Progenitor cell of endocrine pancreas (in vitro differentiated cells): ENCODE measurements at places on chromosomes 3 and 15. TPM values are rescaled to one million over a fixed set of nuclear protein-coding genes. Genes with fewer than 3 reads are reported as not detected.

Gene CAPN3
- 2.9 and 3.7 TPM in 2 replicates for total RNA-seq

Gene CORO2B
- 1.5 and 2.0 TPM in 2 replicates for total RNA-seq

Gene RTP3
- not detected in 2 replicates for total RNA-seq

Gene IGDCC3
- total RNA-seq: 125 and 138 TPM in 2 replicates

Gene FBXL22
- 0.29 and 0.31 TPM in 2 replicates for total RNA-seq

Gene TNFSF10
- 0.36 and 0.72 TPM in 2 replicates for total RNA-seq

Gene IL17RE
- total RNA-seq: 4.9 and 7.0 TPM in 2 replicates

Gene EIF4A2
- total RNA-seq: 498 and 504 TPM in 2 replicates

GRCh38 chr3:57727106-57727505 is 29.0 kb upstream of the SLMAP start:
- no peaks in the 10 kb centered on the region for H3K27me3 ChIP-seq
- H3K4me3 ChIP-seq: no peak overlapping the region
- H3K4me1 ChIP-seq: no peaks in the 10 kb centered on the region
- H3K36me3 ChIP-seq: no peaks in the 10 kb centered on the region
- no peak for DNase-seq

DNA sequence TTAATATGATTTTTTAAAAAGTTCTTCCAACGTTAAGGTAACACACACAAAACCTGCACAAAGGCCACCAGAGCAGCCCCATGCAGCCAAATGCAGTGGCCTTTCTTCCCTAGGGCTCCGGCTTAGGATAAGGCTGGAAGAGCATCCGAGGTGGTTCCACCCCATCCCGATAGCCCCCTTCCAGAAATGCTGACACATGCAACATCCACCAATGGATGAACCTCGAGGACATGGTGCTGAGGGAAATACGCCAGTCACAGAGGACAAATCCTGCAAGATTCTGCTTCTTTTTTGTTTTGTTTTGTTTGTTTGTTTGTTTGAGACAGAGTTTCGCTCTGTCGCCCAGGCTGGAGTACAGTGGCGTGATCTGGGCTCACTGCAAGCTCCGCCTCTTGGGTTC is 199.3 kb upstream of the NSMCE3 start:
- peaks cover 4% of the 10 kb centered on the region for H3K27me3 ChIP-seq
- peaks cover 14% of the 10 kb centered on the region for H3K4me1 ChIP-seq
- no peaks in the 10 kb centered on the region for H3K36me3 ChIP-seq
- no peak overlapping the region for H3K27ac ChIP-seq
- H3K4me3 ChIP-seq: no peak overlapping the region
- no peak for DNase-seq

- no peak overlapping the region for H3K27ac ChIP-seq
- H3K4me1 ChIP-seq: peaks cover 15% of the 10 kb centered on the region
Measured at GRCh38 chr3:61181874-61182273, 69.4 kb downstream of the FHIT start.

DNA sequence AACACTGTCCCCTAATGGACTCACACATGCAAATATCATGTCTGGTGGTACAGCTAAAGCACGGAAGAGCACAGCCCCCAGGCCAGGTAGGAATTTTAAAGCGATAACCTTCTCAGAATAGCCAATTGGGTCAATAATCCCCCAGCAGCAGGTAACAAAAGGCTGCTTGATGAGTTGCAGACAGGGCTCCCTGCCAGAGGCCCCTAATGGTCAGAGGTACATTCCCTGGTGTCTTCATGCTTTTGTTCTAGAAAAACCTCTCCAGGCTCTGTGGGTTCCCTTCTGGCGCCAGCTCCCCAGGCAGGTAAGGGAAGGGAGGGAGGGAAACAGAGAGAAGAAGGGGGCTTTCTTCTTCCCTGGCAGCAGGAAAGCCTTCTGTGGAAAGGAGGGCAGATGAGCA is 43.4 kb upstream of the PRTG start:
- no peaks in the 10 kb centered on the region for H3K27me3 ChIP-seq
- H3K4me3 ChIP-seq: peak overlapping the region; percentile 8
- H3K27ac ChIP-seq: peak overlapping the region; percentile 92
- peak; percentile 17 for DNase-seq

DNA sequence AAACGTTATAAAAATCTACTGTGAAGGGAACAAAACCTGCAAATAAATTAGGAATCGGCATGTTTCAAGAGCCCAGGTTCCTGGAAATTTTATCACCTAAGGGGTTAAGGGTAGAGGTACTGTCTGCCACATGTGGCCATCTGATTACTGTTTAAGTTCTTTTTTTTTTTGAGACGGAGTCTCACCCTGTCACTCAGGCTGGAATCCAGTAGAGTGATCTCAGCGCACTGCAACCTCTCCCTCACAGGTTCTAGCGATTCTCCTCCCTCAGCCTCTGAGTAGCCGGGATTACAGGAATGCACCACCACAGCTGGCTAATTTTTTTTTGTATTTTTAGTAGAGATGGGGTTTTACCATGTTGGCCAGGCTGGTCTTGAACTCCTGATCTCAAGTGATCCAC is 35.8 kb downstream of the UQCC5 start:
- no peak overlapping the region for H3K4me3 ChIP-seq
- H3K27me3 ChIP-seq: no peaks in the 10 kb centered on the region
- no peaks in the 10 kb centered on the region for H3K4me1 ChIP-seq
- H3K27ac ChIP-seq: no peak overlapping the region
- H3K36me3 ChIP-seq: peaks cover 29% of the 10 kb centered on the region
- no peak for DNase-seq

DNA sequence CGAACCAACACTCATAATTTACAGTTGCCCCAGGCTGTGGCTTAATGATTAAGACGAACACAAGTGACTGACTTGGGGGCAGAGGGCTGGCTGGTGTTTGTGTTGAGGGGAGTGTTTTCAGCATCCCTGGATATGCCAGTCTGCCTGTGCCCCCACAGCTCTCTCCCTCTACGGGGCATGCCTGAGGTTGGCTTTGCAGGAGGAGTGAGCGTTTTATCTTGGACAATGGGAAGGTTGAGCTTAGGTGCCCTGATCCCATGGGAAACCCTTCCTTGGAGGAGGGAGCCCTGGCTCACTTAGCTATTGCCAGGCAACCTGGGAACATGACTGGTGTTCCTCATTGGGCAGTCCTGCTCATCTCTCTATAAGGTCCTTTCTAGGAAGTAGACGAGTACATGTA is 17.6 kb downstream of the FAM107A start:
- H3K36me3 ChIP-seq: no peaks in the 10 kb centered on the region
- H3K4me3 ChIP-seq: no peak overlapping the region
- no peak overlapping the region for H3K27ac ChIP-seq
- H3K27me3 ChIP-seq: peaks cover 4% of the 10 kb centered on the region
- no peak for DNase-seq
- H3K4me1 ChIP-seq: peaks cover 4% of the 10 kb centered on the region

- H3K27me3 ChIP-seq: no peaks in the 10 kb centered on the region
- peaks cover 8% of the 10 kb centered on the region for H3K4me1 ChIP-seq
- H3K4me3 ChIP-seq: peak overlapping the region; percentile 16
- peaks cover 10% of the 10 kb centered on the region for H3K36me3 ChIP-seq
- DNase-seq: no peak
- H3K27ac ChIP-seq: no peak overlapping the region
Measured at GRCh38 chr3:47008851-47009224, 29.4 kb downstream of the NBEAL2 start.

DNA sequence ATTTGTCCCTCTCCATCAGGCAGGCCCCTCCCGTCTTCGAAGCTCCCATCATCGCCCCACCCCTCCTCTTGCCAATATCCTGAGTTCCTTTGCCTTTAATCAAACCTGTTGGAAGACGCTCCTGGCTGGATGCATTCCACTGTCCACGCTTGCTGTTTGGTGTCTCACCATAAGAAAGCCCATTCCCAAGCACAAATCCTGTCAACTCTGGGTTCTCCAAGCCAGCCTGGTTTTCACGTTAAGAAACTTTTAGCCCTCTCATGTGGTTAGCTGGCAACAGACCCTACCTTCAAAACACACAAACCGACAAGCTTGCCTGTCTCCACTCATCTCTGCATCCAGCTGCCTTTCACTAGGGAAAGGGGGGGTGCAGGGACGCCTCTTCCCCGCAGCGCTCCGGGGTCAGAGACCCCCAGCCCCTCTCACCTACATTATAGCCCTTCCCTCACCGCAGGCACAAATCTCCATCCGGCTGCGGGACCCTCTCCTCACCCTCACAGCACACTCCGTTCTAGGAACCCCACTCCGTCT is 1.1 kb downstream of the GORASP1 start:
- no peak for DNase-seq
- H3K27me3 ChIP-seq: no peaks in the 10 kb centered on the region
- peaks cover 23% of the 10 kb centered on the region for H3K4me1 ChIP-seq
- H3K4me3 ChIP-seq: peak overlapping the region; percentile 82
- peak overlapping the region; percentile 85 for H3K27ac ChIP-seq

GRCh38 chr3:42702066-42702951 is at the start of gene HHATL:
Gene HHATL, minus strand, starts transcription at chr3:42702798. Its CDS starts 1,972 bp downstream, at chr3:42700826.
- H3K36me3 ChIP-seq: no peaks in the 10 kb centered on the region
- no peak within 1 kb of the TSS for H3K27ac ChIP-seq
- DNase-seq: no peak
- H3K4me1 ChIP-seq: no peaks in the 10 kb centered on the region
- H3K27me3 ChIP-seq: peaks cover 10% of the 10 kb centered on the region

DNA sequence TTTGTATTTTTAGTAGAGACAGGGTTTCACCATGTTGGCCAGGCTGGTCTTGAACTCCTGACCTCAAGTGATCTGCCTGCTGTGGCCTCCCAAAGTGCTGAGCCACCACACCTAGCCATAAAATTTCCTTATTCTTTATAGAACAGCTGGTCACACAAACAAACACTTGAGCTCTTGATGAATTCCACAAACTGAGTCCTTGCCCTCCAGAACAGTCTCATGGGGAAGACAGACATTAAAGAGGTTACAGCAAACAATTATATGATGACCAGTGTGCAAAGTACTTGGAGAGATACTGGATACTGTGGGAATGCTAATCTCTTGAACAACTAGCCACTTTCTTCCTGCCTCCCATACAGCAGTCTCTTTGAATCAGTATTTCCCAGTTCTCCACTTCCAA is 7.5 kb upstream of the ATP11B start:
- no peak overlapping the region for H3K27ac ChIP-seq
- no peak overlapping the region for H3K4me3 ChIP-seq
- no peaks in the 10 kb centered on the region for H3K36me3 ChIP-seq

- DNase-seq: no peak
- no peak overlapping the region for H3K27ac ChIP-seq
- H3K4me1 ChIP-seq: peaks cover 4% of the 10 kb centered on the region
- no peaks in the 10 kb centered on the region for H3K36me3 ChIP-seq
Measured at GRCh38 chr3:147919496-147919895, 510.3 kb downstream of the ZIC1 start.

- no peak for DNase-seq
- H3K27me3 ChIP-seq: no peaks in the 10 kb centered on the region
- H3K36me3 ChIP-seq: no peaks in the 10 kb centered on the region
- no peaks in the 10 kb centered on the region for H3K4me1 ChIP-seq
- no peak overlapping the region for H3K27ac ChIP-seq
Measured at GRCh38 chr3:178808748-178809147, 262.9 kb downstream of the ZMAT3 start.

- DNase-seq: no peak
- H3K27me3 ChIP-seq: peaks cover 71% of the 10 kb centered on the region
- peak overlapping the region; percentile 70 for H3K4me3 ChIP-seq
- H3K27ac ChIP-seq: no peak overlapping the region
- no peaks in the 10 kb centered on the region for H3K36me3 ChIP-seq
- peaks cover 7% of the 10 kb centered on the region for H3K4me1 ChIP-seq
Measured at GRCh38 chr3:180036092-180036670, 556 bp downstream of the PEX5L start.

- H3K27ac ChIP-seq: no peak overlapping the region
- DNase-seq: no peak
- H3K4me3 ChIP-seq: no peak overlapping the region
- H3K27me3 ChIP-seq: peaks cover 3% of the 10 kb centered on the region
- H3K4me1 ChIP-seq: peaks cover 33% of the 10 kb centered on the region
Measured at GRCh38 chr3:64803469-64803868, 115.7 kb upstream of the ADAMTS9 start.

GRCh38 chr3:95434491-95434890 is 1371.6 kb downstream of the NSUN3 start:
- H3K4me1 ChIP-seq: no peaks in the 10 kb centered on the region
- H3K27me3 ChIP-seq: no peaks in the 10 kb centered on the region

DNA sequence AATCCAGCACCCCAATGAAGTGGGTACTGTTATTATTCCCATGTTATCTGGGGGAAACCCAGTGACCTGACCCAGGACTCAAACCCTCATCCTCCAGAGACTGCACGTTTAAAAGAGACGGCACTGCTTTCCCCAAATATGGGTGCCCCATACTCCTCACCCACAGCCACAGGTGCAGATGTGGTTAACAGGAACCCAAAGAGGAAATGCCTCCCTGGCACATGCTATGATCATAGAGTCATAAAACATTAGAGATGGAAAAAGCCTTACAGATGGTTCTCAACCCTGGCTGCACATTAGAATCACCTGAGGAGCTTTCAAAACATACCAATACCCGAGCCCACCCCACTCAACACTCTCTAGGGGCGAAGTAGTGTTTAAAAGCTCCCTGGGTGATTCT is 111.5 kb downstream of the SEMA5B start:
- H3K4me1 ChIP-seq: no peaks in the 10 kb centered on the region
- H3K27me3 ChIP-seq: peaks cover 12% of the 10 kb centered on the region
- H3K36me3 ChIP-seq: no peaks in the 10 kb centered on the region
- H3K4me3 ChIP-seq: no peak overlapping the region

DNA sequence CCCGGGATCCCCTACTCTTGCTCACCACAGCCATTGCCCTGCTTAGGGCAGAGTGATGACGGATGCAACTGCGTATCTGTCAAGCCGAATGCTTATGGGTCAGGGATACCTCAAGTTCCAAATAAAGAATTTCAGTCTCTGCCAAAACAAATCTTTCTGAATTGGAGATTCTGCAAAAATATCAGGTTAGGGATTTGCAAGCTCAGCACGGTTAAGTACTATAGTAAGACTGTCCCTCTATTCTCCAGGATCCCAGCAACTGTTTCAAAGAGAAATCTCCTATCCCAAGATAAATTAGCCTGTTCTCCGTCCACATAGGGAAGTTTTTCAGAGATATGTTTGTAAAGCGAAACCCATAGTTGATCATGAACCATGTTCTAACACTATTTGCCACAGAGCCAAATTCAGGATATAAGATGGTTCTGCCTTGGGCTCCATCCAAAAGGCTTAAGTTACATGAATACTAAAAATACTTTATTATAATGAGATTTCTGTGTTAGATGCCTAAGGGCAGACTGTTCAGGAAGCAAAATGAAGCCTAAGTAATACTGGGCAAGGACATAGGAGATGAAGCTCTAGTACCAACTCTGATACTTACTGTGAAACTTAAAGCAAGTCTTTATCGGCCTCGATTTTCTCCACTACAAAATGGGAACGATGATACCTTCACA is 100.1 kb upstream of the LPP start:
- H3K36me3 ChIP-seq: no peaks in the 10 kb centered on the region
- peaks cover 11% of the 10 kb centered on the region for H3K4me1 ChIP-seq
- no peak overlapping the region for H3K4me3 ChIP-seq
- peaks cover 34% of the 10 kb centered on the region for H3K27me3 ChIP-seq
- no peak for DNase-seq

- no peak for DNase-seq
- H3K36me3 ChIP-seq: no peaks in the 10 kb centered on the region
- no peak overlapping the region for H3K4me3 ChIP-seq
- no peak overlapping the region for H3K27ac ChIP-seq
- peaks cover 8% of the 10 kb centered on the region for H3K4me1 ChIP-seq
Measured at GRCh38 chr3:24273491-24273890, 221.2 kb downstream of the THRB start.

- H3K4me3 ChIP-seq: no peak overlapping the region
- H3K4me1 ChIP-seq: peaks cover 13% of the 10 kb centered on the region
- no peak overlapping the region for H3K27ac ChIP-seq
Measured at GRCh38 chr15:63715818-63716217, 117.9 kb downstream of the HERC1 start.
